ENCODE measurements at places on chromosomes 13 and 19.

DNA sequence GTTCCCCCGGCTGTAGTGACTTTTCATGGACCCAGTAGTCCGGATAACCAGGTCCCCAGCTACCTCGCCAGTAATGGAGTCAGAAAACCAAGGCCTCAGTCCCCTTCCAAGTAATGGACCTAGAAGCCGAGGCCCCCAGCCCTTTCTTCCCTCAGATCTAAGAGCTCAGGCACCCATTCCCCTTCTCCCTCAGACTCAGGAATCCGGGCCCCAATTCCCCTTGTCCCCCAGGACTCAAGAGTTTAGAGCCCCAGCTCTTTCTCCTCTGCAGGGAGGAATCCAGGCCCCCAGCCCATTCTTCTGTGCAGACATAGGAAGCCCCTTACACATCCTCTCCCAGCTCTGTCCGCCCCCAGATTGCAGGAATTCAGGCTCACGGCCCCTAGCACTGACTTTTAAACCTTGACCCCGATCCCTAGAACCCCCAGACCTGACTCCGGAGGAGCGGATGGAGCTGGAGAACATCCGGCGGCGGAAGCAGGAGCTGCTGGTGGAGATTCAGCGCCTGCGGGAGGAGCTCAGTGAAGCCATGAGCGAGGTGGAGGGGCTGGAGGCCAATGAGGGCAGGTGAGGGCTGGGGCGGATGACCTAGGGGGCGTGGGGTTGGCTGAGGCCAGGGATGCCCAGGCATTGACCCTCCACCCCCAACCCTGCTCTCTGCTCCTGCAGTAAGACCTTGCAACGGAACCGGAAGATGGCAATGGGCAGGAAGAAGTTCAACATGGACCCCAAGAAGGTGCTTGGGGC lies 938 bp downstream of the CYTH2 start:
- no peak for DNase-seq

DNA sequence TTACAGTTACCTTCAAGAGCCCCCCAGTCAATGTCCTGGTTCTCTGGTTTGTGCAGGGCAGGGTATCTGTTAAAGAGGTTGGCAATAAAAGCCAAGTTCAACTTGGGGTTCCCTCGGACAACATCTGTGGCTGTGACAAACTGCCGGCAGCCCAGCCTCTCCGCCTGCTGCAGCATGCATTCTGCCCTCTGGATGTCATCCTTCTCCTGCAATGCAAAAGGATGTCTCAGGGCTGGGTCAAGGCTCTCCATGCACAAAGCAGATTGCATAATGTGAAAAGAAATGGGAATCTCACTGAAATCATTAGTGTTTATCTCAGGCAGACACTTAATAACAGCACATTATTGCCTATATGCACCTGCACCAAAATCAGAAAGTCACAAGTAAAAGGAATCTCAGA lies 35.1 kb downstream of the LCP1 start:
- DNase-seq: peak; percentile 10

DNA sequence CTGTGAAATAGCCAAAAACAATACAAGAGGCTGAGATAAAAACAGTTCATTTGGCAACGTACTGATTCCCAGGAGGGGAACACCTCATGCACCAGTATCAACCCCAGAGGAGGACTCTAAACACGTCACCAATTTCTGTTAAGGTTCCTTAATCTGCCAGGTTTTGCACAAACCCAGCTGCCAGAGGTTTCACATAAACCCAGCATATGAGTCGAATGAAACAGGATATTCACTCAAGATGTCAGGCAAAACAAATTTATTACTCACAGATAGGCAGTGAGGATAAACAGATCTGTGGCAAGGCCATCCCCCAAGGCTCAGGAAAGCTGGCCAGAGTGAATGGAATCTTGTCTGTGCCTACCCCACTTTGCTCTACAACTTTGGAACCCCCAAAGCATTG lies 210.9 kb downstream of the GPC5 start:
- no peak for DNase-seq

- DNase-seq: no peak
These were observed 27.3 kb upstream of the ZSCAN5A start for GRCh38 chr19:56341948-56342347.

GRCh38 chr19:1524287-1524971 lies 552 bp downstream of the PLK5 start:
- no peak for DNase-seq

DNA sequence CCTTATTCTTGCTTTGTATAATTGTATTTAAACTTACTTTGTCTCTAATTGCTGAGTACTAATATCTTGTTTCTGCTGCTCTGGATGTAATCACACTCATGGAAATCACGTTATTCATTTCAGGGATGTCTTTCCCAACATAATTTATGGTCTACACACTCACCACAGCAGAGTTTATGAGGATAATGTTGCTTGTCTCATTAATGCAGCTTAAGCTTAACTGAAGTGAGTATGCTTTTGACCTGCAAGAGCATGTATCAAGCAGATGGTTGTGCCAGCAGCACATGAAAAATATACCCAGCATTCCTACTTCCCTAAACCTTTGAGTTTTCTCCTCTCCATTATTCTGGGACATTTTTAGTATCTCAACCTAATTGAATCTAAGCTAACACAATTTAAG lies 1080.9 kb downstream of the SLITRK5 start:
- DNase-seq: no peak

GRCh38 chr19:13241231-13242104 lies 91.3 kb downstream of the IER2 start:
- no peak for DNase-seq

DNA sequence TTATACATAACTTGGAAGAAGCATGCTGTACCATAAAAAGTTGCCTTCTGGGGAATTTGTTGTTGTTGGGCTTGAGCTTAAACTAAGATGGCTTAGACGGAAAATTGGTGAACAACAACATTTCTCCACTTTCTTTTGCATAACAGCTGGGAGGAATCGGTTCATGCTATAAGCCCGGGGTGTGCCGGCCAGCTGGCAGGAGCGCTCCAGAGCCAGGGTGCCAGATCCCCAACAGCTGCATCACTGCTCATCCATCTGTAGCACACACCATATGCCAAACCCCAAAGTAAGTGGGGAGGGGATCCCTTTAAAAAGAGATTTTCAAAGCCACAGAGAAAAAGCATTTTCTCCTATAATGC lies 419.5 kb upstream of the ARGLU1 start:
- no peak for DNase-seq

DNA sequence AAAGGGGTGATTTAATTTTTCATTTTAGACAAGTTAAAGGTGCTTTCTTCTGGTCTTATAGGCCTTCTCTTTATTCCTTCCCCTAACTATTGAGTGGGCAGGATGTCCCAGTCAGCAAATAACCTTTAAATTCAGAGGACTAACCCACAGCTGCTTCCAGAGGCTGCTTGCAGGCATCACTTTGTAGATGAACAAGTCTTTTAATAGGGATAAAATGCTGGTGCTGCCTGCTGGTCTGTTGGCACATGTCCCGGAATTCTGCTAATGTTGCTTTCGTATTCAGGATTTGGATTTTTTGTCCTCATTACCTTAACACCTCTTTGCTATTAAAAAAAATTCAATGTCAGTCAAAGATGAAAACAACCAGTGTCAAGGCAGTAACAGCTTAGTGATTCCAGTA lies 132.7 kb upstream of the KL start:
- DNase-seq: no peak

Measured in fibroblast of gingiva (primary cell).